HCEC 1CT (cell line): ENCODE measurements at places on chromosomes 1 and 21.
A peak's percentile ranks its signal among the peaks of the same experiment; 100 is the strongest.

DNA sequence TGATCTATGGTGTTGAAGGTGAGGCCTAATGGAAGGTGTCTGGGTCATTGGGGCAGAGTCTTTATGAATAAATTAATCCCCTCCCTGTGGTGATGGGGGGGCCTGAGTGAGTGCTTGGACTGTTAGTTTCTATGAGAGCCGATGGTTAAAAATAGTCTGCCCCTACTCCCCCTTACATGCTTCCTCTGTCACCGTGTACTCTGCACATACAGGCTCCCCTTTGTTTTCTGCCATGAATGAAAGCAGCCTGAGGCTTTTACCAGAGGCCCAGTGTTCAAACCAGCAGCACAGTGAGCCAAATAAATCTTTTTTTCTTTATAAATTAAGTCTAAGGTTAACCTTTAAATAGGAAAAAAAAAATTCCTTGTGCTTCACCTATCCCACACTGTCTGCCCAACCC lies 657.0 kb downstream of the AMY1C start:
- DNase-seq: no peak

DNA sequence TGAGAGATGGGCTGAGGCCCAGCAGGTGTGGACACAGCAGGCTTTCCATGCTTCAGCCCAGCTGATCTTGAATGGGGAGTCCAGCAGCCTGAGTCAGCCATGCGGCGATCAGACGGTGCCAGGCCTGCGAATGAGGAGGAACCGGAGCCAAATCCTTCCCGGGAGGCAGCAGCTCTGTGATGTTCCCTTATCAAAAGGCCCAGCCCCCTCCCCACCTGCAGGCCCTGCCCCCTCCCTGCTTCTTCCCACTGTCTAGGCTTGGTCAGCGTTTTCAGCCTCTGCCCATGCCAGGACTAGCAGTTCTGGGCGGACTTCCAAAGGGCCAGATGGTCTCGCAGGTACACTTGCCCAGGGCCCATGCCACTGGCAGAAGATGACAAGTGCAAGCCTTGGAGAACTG lies 253.8 kb downstream of the KAZN start:
- DNase-seq: no peak

DNA sequence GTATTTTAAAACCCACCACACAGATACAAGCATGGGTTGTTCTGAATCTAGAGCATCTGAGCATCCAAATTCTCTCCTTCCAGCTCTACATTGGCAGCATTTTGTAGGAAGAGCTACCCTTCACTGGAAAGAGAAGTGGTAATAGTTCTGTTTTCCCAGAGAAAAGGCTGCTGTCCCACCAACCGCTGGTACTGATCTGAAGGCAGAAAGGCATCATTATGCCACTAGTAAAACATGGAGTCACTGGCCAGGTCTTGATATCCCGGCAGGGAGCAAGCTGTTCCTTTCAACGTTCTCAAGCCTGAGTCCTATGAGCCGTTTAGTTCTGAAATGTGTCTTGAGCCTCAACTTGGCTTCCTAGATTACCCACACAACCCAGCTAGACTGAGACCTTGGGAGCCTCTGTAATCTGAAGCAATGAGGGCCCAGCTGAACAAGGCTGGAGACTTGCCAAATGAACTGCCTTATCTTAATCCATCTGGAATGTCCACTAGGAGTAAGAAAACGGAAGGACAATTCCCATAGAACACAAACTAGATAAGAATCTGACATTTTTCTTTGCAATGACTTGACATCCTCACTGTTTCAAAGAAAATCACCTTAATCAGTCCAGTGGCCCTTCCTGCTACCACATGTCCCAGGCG lies 116.8 kb downstream of the KCNH1 start:
- DNase-seq: no peak

- DNase-seq: no peak
Observed at GRCh38 chr1:2124446-2125198, 70.0 kb downstream of the FAAP20 start.

DNA sequence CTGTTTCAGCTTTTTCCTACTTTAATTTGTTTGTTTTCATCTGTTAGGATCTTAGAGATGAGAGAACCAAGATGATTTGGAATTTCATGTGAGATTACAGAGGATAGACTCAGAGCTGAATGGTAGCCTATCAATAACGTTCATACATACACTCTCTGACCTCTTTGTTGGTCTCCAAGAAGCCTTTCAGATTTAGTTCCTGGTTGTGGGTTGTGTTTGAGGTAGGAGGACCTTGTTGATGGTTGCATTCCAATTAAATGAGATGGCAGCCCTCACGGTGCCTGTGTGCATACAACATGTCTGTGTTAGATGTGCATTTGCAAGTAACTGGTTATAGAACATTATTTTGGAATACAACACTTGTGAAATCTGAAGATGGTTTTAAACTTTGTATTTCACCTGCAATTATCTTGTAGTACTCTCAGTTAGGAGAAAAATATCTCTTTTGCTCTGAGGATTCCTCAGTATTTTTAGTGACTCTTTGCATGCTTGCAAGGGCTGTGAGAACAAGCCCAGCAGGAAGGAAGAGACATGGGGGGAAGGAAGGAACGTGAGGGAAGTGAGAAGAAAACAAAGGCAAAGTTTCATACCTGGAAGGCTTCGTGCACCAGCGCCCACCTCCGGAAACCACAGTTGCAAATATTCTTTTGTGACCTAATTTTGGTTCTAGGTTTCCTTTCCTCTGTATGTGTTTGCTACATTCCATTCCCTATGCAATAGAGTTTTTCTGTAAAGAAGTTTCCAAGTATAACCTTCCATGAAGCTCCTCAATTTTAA lies 291.8 kb downstream of the DISC1 start:
- DNase-seq: peak; percentile 7

DNA sequence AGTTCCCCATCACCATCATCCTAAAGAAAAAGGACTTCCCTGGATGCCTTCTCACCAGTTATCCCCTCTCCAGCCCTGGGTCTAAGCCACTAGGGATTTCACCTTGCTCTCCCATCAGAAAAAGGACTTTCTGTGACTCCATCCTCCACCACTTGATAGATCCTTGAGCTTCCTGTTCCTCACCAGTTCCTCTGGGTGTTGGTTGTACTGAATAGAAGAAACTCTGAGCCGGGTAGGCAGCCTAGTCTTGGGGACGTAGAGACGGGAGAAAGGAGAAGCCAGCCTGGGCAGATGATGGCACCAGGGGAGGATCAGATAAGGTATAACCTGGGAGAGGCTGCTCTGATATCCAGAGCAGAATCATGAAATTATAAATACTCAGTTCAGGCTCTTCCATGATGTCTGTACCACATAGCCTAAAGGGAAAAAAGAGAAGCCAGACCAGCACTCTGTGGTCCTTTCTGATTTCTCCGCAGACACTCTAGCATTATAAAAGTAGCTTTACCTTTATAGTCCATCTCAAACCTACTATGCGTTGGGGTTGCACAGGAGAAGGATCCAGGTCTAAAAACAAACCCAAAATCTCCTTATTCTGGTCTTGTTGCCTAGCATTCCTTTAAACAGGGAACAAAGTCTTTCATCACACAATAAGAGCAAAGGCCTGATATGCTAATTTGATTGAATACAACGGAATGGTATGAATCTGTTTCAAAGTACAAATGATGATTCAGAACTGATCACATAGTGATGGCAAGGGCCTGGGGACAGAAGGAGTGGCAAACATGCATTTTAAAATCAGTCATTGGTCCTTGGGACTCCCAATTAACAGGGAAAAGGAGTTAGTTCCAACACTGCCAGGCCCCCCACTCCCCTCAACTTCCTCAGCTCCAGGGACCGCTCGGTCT lies 1.2 kb upstream of the CD34 start:
- DNase-seq: peak; percentile 57

DNA sequence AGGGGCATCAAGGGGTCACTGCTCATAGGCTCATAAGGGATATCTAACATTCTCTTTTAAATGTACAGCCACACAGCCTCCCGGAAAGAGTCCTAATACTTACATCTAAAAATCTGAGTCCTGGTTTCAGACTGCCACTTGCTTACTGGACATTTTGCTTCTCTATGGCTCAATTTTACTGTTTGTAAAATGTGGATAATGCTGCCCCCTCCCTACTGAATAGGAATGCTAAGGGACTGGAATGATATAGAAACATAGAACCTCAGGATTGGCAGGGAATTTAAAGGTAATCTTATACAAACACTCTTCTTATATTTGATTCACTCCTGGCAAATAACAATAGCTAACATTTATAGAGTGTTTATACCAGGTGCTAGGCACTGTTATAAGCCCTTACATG lies 910 bp upstream of the TNR start:
- DNase-seq: no peak

DNA sequence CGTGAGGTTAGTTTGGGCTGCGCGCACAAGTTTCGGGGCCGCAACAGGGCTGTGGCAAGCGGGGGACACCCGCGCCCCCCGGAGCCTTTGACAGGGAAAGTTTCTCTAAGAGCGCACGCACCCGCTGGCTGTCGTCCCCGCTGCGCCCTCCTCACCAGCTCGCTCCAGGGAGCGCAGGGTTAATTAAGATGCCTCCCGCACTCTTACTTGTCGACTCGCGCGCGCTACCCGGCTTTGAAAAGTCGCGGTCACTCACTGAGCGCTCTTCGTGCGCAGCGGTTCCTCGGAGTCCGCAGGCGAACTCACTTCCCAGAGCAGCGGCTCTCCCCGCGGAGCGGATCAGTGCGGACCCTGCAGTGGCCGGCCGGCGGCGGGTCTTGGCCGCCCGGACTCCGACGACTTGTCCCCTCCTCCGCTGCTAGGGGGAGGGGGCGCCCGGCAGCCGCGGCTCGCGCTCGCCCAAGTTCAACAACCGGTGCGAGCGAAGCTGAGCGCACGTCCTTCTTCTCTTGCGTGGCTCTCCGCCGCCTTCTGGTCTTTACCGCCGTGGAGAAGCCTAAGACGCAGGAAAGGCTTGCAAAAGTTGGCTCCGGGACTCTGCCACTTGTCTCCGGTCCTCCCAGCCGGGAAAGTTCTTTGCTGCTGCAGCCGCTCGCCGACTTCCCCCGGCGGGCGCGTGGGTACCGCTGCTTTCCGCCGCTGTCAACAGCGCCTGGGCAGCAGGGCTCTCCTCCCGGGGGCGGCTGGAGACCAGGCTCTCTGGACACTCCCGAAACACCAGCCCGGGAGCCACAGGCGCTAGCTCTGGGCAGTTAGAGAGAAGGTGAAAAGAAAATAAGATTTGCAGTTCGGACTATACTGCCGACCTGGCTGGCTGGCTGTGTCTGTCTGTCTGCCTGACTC lies 506 bp downstream of the JUN start:
- peak; percentile 49 for DNase-seq

DNA sequence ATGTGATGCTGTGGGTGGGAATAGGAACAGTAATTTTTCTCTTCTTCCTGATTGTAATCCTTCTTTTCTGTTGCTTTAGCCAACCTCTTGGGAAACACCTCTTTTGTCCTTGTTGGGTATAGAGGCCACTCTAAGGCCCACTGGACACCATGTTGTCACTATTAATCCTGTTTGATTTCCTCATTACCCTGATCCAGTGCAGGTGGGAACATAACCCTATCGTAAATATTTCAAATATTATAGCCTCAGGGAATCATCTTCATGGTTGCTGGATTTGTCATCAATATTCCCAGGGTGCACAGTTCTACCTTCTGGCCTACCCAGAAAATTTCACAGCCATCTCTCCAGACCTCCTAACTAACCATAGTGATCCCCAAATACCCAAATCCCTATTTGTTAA lies 27.9 kb upstream of the SLC6A9 start:
- DNase-seq: no peak

- DNase-seq: no peak
Observed at GRCh38 chr1:212628046-212628445, 19.5 kb downstream of the ATF3 start.

GRCh38 chr1:153801786-153802697 lies 26.8 kb downstream of the SLC27A3 start:
- no peak for DNase-seq

DNA sequence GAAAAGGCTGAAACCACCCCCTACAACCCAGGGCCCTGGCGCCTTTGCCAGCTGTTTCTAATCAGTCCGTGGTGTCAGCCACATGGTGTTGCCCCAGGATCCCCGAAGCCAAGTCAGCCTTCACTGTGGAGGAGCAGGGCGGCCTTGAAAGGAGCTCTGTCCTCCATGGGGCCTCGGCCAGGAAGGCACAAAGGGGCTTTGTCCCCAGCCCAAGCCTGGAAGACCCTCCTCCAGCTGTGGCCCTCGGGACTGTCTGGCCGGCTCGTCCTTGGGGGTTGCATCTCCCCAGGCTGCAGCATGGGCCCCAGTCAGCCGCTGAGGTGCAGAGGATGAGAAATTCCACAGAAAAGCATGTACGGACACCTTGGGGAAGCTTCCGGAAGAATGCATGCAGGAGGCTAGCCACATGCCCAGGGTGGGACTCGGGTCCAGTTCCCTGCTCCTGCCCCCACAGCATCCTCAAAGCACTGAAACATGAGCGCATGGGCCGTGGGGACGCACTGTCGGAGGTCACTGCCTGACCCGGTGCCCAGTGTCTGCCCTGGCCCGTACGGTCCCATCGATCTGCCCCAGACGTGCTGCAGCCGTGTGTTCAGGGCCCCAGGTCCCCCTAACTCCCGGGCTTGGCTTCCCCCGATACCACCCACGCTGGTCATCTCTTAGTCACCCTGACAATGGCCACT lies 38.6 kb upstream of the POFUT2 start:
- peak; percentile 51 for DNase-seq

DNA sequence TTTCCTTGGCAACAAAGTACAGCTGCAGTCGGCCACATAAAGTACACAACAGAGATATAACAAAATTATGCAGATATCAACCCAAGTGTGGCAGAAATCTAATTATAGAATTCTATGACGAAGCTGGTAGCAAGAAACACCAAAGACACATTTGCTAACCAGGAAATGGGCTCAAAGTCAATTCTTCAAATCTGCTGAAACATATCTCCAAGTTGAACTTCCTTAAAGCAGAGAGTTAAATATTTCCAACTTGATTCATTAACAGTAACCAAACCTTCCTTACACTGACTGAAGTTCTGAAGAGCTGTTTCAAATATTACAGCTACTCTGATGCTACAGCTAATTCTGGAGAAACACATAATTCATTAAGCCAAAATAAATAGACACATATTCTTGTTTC lies 67.6 kb upstream of the SDC3 start:
- peak; percentile 60 for DNase-seq

DNA sequence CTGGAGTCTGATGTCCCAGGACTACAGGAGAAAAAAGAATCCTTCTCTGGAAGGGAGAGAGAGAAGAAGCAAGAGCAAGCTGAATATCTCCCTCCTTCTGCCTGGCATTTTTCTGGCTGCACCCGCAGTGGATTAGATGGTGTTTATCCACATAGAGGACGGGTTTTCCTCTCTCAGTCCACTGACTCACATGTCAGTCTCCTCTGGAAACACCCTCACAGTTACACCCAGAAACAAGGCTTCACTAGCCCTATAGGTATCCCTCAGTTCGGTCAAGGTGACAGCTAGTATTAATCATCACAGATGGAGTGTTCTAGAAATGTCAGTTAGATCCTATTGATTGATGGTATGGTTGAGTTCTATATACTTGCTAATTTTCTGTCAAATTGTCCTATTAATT lies 87.9 kb downstream of the RHOU start:
- DNase-seq: no peak

- peak; percentile 83 for DNase-seq
Observed at GRCh38 chr1:96364576-96364975, 357.0 kb upstream of the PTBP2 start.
